ENCODE measurements at places on chromosomes 3 and 15.

- DNase-seq, result no peak
Observed at GRCh38 chr15:97140216-97140615, 809.7 kb downstream of the NR2F2 start.

DNA sequence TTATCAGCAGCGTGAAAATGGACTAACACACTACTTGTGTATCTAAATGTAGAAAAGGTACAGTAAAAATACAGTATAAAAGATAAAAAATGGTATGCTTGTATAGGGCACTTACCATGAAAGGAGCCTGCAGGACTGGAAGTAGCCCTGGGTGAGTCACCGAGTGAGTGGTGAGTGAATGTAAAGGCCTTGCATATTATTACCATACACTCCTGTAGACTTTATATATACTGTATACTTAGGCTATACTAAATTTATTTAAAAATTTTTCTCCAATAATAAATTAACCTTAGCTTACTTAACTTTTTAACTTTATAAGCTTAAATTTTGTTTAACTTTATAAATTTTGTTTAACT lies 67.2 kb upstream of the TSPAN3 start:
- no peak for DNase-seq

DNA sequence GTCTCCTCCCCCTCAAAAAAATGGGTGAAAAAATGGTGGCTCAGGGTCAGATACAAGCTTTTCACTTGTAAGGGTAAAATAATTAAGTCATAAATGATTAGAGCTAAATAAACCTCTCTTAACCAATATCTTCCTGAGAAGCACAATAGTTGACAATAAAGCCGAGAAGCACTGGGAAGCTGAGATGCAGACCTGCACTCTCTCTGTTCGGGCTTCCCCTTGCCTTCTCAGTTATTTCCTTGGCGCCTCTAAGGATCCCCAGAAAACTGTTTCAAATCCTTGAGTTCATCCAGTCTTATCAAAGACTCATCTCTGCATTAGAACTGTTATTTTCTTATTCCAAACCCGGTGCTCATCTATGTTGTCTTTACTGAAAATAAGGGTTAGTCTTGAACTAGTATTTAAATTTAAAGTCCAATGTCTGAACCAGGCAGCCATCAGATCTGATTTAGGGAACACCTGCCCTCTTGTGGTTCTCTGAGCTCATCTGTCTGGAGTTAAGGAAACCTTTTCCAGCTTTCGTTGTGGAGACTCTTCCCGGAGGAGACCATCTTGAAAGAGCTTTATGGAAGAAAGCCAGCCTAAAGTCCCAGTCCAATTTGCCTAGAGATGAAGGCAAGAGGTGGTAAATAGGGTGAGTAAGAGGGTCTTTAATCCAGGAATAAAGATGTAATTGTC lies 256.4 kb upstream of the MCTP2 start:
- DNase-seq, result no peak

DNA sequence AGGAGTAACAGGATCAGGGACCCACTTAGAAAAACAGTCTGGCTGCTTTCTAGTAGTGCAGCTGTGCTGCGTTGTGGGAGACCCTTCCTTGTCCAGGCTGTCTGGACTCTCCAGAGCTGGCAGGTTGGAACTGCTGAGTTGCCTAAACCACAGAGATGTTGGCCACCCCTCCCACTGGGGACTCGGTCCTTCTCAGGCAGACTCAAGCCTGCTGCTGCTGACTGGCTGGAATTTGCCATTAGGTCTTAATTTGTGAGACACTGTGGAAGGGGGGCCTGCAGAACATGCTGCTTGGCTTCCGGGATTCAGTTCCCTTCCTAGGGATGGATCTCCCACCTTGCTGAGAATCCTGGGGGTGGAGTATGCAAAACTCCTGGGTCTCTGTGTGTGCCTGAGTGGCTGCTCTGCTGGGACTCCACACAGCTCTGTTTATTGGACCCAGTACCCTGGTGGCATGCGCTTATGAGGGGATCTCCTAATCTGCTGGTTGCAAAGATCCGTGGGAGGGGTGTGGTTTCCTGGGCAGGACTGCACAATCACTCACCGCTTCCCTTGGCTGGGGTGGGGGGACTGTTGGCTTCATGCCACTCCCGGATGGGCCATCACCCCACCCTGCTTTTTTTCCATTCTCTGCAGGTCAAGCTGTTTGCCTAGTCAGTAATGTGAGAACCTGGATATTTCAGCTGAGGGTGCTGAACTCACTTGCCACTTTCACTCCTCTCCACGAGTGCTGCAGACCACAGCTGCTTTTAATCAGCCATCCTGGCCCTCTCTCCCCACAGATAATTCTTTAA lies 150.5 kb downstream of the CFAP20DC start:
- DNase-seq, result no peak

GRCh38 chr3:125179143-125179883 lies 33.2 kb downstream of the SLC12A8 start:
- DNase-seq, result no peak

DNA sequence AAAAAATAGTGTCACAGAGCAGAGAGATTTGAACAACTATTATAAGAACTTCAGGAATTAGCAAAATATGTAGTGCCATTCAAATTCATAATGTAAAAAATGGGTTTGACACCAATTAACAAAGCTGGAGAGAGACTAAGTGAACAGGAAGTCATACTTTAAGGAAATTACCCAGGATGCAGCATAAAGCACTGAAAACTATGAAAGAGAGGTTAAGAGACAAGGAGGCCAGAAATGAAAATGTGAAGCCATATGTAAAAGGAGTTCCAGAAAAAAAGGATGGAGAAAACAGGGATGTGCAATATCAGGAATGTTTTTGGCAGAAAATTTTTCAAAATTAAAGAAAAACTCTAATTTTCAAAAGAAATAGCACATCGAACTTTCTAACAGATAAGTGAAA lies 57.6 kb downstream of the SLCO2A1 start:
- no peak for DNase-seq

DNA sequence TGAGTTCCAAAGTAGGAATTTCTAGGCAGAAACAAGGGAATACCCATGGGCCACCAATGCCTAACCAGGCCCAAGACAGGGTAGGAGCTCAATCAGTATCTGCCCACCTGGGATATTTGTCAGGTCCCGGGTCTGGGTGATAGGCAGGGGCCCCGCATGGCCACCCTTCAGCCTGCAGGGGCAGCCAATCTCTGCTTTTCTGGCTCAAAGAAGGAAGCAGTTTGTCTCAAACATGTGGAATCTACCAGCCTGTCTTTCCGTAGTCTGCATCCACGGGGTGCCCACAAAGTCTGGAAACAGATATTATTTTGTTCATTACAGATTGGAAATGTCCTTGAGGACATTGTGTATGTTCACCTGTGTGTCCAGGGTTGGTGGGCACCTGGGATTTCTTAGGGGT lies 56.2 kb downstream of the CEMIP start:
- DNase-seq, result no peak

DNA sequence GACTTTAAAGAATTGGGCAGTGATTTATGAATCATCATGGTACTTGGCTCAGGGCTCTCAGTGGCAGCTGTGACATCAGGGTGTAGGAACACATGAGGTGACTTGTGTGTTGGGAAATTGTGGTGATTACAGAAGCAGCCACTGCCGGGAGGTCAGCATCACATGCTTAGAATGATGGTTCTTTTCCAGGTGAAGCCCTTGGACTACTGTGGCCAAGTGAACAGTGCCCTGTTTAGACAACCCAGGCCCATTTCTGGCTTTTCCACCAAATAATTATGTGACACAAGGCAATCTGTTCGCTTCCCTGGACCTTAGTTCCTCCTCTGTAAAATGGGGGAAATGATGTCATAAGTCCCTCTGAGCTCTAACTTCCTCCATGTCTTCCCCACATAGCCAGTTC lies 139.7 kb upstream of the ROPN1 start:
- DNase-seq, result no peak

GRCh38 chr3:159832024-159832423 lies 156.6 kb upstream of the IL12A start:
- DNase-seq, result no peak

DNA sequence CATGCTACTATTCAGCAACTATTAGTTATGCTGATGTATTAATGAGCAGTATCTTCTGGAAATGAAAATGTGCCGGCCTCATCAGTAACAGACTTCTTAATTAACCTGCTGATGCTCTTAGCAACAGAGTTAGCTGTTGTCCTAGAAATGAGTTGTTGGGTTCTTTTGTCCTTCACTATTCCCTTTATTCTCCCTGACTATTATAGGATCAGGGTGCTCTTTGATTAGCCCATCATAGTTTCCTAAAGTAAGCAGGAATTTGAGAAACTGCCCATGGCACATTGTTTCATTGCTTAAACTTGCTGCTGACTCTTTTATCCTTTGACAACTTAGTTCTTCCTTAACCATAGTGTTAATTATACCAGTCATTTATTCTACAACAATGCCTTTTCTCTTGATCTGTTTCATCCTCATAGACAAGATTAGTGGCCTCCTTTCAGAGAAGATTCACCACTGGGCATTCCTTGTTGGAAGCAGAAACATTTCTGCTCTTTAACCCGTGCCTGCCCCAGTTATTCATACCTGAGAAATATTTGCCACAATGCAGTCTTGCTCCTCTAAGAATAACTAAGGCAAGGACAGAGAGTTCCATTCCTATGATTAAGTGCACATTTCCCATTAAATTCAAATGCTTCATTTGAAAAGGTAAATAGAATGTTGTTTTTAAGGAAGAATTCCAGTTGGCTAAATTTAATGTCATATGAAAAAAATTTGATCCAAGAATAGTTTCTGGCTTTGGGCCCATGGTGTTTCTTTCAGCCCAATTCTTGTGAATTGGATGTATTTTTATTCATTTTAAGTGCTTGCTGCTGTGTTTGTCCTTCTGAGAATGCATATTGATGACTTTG lies 573.3 kb upstream of the TBL1XR1 start:
- no peak for DNase-seq

DNA sequence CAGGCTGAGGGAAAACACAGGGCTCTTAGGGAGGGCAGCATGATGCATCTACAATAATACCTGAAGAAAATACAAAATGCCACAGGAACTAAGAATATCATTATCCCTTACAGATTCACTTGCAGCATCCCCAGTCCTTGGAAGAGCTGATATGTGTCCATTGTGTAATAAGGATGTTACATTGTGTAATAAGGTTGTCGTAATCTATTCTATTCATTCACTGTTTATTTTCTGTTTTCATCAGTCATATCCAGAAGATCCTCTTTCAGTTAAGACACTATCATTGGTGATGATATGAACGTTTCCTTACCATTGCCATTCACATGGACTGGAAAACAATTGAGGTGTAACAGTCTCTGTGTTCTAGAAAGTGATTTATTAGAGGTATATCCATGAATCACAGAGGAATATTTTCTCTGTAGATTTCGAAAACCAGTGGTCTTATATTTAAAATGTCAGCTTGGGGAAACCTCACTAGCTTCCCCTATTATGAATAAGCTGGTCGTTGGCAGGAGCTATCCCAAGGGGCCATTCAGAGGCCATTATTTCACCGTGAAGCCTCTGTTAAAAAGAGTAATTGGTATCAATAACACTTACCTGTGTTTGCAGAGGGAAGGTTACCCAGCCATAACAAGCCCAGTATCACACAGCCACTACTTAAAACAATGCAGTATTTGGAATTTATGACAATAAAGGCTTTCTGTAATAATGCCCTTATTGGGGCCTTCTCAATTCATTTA lies 241.1 kb downstream of the ZNF385D start:
- no peak for DNase-seq

- DNase-seq, result peak; percentile 23
Observed at GRCh38 chr3:112531358-112531781, 30.4 kb downstream of the ATG3 start.

- DNase-seq, result no peak
Observed at GRCh38 chr3:52471371-52472238, 16.2 kb downstream of the NISCH start.

DNA sequence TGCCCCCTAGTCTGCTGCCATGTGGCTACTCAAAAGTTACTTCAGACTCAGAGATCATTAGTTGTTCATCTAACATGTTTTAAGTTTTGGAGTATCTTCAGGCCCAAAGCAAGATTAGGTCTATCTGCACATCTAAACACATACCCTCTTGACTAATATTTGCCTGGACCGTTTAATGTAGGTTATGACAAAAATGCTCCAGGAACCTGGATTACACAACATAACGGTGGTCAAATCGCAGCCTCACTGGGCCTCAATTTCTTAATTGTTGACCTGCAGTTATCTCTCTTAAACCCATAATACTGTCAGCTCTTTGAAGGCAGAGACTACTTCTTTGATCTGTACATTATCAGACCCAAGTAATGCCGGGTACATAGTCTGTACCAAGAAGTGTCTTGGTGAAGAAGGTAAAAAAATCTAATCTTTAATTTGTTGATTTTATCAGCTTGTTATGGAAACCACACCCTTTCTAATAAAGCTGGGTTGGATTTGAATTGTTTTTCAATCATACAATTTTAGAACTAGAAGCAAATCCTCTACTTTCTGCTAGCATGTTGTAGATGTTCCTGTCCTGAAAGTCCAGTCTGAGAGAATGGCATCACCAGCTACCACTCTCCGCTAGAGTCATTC lies 3.6 kb downstream of the SNRK start:
- no peak for DNase-seq

- DNase-seq, result no peak
Observed at GRCh38 chr3:191290311-191291025, 38.7 kb upstream of the CCDC50 start.

GRCh38 chr3:183189641-183190040 lies 27.1 kb upstream of the LAMP3 start:
- DNase-seq, result no peak

GRCh38 chr3:28951772-28952556 lies 328.9 kb upstream of the RBMS3 start:
- DNase-seq, result no peak

DNA sequence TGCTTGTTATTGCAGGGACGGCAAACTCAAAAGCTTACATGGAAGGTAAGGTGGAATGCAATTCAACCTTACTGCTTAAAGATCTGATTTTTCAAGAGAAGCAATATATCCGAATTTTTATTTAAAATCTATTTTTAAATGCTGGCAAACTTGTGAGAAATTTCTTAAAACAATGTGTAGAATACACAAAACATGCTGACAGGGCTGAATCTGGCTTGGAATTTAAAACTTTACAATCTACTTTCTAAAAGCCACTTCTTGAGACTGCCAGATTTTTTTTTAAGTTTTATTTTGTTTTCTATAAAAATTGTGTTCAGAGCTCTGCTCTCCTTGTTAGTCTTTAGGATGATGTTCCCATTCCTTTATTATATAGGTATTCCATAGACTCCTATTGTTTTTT lies 146.7 kb downstream of the ADAM10 start:
- DNase-seq, result no peak
